Stimulated activated CD4-positive, alpha-beta T cell treated with anti-CD3 and anti-CD28 coated beads, Interleukin-1b, Interleukin-23, amount 100 ng/mL, for 1 hour (primary cell): ENCODE measurements at places on chromosomes 16 and 17.

DNA sequence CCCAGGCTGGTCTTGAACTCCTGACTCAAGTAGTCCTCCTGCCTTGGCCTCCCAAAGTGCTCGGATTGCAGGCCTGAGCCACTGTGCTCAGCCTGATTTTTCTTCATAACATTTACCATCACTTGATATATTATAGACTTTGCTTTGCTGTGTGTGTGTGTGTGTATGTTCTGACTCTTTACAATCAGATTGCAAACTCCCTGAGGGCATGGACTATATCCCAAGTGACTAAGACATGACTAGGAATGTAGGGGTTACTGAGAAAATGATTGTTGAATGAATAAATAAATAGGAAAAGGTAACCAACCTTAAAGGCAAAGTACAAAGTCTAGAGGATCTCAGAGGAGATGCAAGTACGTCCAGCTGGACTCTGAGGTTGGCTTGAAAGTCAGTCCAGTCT, 9.6 kb upstream of the OR2C1 start:
- DNase-seq: no peak

- DNase-seq: no peak
Observed at GRCh38 chr16:2845116-2845515, 12.9 kb downstream of the PRSS22 start.

- DNase-seq: no peak
Observed at GRCh38 chr17:74234486-74234885, 21.1 kb downstream of the TTYH2 start.

GRCh38 chr17:49406421-49407061, 8.1 kb downstream of the PHB1 start:
- no peak for DNase-seq

GRCh38 chr17:57699751-57700219, 45.3 kb downstream of the CCDC182 start:
- no peak for DNase-seq

DNA sequence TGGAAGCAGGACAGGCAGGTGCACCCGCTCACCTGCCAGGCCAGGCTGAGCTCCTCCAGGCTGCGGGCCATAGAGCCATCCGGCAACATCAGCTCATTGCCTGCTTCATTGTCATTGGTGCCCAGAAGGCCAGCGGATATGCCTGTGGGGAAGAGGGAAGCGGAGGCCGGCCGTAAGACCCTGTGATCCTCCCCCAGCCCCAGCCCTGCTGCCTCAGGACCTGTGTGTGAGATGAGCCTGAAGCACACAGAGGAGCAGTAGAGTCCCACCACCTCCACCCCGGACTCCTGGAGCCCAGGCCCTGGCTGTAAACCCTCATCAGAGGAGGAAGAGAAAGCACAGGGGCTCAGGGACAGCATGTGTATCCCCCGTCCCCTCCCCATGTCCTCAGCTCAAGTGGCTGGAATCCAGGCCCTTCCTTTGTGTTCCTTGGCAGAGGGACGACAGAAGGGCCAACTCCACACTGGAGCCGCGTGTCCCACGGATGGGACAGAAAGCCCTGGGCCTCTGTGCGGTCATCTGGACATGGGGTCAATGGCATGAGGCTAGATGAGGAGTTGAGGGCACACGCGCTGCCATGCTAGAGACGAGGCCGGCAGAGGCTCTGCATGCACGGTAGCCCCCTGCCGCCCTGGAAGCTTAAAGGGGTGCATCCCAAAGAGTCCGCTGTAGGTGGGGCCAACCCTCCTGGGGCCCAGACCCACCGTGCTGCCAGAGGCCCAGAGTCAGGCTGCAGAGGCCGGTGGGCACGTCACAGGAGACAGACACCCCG, 39.1 kb downstream of the RMI2 start:
- DNase-seq: no peak

DNA sequence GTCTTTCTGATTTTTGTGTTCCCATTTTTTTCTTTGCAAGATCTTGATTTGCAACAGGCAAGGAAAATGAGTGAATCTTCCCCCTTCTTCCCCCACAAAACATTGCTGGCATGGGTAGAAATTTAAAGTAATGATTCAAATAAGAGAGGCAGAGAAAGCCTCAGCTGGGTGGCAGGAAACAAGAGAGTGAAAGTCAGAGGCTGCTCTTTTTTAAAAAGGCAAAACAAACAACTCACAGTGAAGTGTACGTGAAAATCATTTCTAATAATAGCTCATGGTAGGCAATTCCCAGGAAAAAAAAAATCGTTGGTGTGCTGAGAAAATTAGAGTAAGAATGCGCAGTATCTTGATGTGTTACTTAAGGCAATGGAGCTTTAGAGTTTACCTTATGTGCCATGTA, 229.5 kb downstream of the FTO start:
- DNase-seq: no peak

- no peak for DNase-seq
Observed at GRCh38 chr17:49454050-49454449, 39.4 kb upstream of the PHB1 start.

GRCh38 chr16:89395150-89396142, 94.9 kb downstream of the ANKRD11 start:
- no peak for DNase-seq

DNA sequence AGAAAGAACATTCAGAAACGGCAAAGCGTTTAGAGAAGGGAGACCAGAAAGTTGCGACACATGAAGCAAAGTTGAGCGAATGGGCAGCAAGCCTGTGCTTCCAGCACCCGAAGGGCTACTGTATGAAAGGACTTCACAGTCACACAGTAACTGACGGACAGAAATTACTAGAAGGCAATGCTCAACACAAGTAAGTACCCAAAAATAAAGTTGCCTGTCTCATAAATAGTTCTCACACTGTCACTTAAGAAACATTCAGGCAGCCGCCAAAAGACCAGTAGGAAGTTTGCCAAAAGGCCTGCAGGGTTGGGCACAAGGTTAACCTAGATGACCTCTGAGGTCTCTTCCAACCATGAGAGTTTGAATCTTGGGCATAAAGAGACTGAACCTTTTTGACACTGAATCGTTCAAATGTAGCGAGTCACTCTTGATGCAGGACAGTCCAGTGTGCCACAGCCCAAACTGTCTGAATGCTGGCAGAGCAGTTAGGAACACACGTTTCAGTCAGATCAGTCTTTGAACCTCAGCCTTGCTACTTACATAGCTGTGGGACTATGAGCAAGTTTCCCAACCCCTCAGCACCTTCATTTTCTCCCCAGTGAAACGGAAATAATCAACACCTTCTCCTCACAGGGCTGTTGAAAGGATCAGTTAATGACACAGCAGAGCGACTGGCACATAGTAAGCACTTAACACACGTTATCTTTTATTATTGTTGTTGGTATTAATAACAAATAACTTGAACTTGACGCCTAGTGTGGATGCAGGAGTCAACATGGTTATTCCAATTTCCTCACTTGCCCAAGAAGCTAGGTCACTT, 10.4 kb downstream of the NCBP3 start:
- DNase-seq: no peak

DNA sequence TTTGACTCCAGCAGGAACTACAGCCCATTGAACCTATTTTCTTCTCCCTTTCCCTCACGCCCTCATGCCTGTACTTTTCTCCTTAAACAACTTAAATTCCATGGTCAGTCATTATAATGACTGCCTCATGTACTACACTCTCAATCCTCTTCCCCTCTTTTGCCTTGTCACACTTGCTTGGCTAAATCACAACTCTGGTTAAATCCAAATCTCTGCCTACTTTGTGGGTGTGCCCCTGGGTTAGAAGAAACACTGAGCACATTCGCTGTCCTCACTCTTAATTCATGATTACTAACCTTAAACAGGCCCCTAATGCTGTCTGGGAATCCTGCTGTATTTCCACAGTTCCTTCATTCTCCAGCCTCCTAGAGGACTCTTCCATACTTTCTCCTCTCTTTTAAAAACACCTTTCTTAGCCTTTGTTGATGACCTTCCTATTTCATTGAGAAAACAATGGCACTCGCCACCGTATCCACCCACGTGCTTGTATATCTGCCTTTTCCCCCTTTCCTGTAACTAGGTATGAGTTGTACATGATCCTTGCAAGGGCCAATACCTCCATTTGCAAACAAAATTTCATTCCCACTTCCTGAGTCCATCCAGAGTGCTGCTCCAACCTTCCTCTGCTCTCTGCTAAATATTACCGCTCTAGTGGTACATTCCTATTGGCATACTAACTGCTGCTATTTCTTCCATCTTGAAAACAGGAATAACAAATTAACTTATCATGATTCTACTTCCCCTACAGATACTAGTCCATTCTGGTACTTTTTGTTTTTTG, 28.9 kb downstream of the ZNRF1 start:
- DNase-seq: no peak

- DNase-seq: no peak
Observed at GRCh38 chr17:9768381-9768934, 22.9 kb downstream of the DHRS7C start.

GRCh38 chr16:89300311-89300975, 82.9 kb downstream of the ZNF778 start:
- DNase-seq: no peak

DNA sequence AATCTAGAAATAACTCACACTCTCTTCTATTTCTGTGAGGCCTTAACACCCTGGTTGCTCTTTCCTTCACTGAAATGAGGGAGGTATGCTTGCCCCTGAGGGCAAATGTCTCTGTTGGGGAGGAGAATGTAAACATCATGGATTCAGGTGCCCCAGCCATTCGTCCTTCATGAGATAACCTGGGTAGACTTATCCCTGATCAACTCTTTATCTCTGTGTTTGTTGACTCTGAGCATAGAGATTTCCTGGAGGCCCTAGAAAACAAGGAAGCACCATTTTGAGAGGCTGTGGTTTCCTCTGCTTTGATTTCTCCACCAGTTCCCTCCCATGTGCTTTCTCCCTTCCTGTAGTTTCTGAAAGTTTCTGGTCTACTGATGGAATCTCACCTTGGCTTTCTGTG, 77.3 kb downstream of the PHKB start:
- no peak for DNase-seq

DNA sequence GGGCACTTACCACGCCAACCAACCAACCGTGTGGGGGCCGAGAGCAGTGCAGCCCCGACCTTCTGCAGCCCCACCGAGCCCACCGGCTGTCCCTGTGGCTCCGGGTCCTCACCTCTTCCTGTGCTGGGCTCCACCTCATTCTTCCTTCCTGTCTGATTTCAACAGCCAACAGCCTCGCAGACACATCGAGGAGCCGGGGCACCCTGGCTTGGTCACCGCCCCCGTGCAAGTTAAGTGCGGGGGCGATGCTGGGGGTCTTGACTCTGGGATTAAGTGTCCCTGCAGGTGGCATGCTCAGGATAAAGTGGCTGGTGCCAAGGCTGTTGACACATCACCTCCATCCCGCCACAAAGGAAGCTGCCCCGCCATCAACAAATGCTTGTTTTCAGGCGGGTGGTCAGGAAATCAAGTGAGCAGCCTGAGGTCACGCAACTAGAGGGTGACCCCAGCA, at the start of gene NLRC3:
Gene NLRC3, minus strand, starts transcription at position 102 of the 451 bp plus-strand sequence. CDS start 12,367 bp downstream, outside the sequence.
- DNase-seq: peak; percentile 6

- no peak for DNase-seq
Observed at GRCh38 chr16:75750528-75750927, 24.2 kb upstream of the CPHXL start.

- no peak for DNase-seq
Observed at GRCh38 chr16:80158766-80159165, 382.0 kb upstream of the DYNLRB2 start.

DNA sequence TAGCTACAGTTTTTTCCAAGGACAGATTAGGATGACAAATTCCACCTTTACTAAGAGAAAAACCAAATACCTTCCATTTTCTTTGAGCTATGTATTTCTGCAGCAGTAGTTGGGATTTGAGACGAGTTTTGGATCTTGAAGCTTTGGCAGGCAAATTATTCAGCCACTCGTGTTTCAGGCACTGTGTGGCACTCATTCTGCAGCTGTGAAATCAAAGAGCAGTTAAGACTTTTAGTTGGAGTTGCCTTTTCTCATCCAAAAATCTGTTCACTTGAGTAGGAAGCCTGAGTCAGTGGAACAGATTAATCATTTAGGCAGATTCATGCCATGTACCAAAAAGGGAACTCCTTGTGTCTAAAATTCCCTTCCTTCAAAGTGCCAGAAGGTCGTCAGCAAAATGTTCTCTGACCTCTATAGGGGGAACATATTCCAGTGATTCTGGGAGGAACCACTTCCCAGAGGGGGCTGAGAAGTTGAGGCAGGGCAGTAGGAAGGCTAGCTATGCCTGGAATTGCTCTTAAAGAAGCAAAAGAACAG, 20.1 kb downstream of the ORC6 start:
- no peak for DNase-seq

- DNase-seq: no peak
Observed at GRCh38 chr17:40024901-40025300, 9.7 kb downstream of the CSF3 start.

DNA sequence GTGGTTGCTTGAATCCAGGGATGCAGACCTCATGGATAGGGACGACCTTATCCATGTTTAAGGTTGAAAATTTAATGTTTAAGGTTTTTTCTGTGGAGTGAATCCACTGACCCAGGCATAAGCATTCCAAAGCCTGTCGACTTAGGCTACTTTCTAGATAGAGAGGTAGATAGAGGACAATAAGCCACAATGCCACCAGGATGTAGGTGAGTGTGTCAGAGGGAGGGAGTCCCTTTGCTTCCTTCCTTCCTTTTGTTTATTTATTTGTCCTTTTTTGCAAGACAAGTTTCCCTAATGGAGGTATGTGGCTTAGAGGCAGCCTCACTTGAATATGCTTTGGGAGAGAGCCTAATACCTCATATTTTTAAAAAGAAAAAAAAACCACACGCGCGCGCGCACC, 834.2 kb upstream of the SOX9 start:
- DNase-seq: no peak

DNA sequence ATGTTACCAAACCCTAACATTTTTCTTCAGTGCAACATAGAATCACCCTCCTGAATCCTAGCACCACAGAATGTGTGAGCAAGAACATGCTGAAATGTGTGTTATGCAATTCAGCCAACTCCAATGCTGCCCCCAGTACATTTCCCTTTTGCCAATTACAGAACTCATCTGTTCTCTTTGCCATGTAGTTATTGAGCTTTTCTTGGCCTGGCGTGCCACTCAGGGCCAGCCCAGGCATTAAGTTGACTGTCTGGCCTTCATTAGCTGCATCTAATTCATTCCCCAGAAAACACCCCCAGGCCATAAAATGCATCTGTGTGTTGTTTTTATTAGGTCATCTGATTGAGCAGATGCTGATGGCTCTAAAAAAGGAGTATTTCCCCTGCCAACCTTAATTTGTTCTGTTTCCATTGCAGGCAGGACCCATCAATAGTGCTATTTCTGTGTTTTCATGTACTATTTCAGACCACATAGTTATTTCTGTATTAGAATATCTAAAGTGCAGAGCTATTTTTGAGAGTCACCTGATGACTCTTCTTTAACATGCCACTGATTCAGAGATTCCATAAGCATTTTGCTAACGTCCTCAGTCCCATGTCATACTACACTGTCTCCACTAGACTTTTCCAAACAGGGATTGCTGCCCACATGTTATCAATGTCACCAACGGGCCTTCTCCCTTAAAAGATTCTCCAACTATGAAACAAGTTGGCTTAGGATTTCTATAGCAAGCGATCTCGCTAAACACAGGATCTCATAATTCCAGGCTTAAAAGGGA, 969.7 kb downstream of the CDH11 start:
- no peak for DNase-seq
